AG04449 (cell line): ENCODE measurements at places on chromosomes 7 and 10.

- DNase-seq = no peak
Measured at GRCh38 chr7:102426268-102427018, 6.9 kb upstream of the ORAI2 start.

DNA sequence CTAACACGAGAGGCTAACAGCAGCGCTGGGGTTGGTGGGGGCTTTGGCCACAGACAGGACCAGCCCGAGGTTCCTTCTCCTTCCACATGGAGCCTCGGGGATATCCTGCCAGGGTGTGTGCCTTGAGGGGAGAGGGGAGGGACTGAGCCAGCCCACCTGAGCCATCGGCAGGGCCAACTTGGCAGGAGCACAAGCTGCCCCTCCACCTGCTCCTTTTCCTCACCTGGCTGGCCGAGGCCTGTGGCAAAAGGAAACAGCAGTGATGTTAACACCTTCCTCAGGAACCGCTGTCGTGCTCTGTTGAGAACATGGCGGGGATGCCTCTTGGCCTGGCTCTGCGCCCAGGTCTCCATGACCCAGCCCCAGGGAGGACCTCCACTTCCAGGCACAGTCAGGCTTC, 255.1 kb upstream of the PPP2R2D start:
- no peak for DNase-seq

DNA sequence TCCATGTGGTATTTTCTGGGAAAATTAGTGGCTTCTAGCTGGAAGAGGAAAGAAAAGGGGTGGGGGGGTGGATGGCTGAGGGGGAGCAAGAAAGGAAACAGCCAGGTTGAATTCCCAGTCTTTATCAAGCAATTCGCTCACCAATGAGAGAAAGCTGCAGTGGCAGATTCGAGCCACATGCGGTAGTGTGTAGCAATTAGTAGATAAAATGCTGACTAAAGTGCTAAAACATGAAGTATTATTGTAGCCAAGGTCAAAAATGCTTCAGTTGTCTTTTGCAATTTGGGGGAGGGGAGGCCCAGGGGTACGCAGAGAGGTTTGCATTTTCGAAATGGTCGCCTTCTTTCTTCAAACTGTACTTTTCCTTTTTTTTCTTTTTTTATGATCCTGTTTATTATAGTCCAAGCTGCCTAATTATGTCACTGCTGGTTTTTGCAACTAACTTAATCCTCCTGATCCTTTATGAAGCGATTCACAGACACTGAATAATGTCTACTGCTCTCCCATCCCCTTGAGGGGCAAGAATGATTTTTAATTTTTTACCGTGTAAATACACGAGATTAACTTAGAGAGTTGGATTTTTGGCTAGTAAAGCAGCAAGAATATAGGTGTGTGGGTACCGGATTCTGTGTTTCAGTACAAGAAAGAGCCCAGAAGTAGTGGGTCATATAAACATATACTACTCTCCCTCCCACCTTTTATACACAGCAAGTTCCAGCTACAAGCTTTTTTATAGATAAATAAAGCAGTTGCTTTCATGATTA, 3.6 kb upstream of the ARID5B start:
- DNase-seq = no peak

- no peak for DNase-seq
Measured at GRCh38 chr10:6659451-6659850, 79.4 kb upstream of the PRKCQ start.

DNA sequence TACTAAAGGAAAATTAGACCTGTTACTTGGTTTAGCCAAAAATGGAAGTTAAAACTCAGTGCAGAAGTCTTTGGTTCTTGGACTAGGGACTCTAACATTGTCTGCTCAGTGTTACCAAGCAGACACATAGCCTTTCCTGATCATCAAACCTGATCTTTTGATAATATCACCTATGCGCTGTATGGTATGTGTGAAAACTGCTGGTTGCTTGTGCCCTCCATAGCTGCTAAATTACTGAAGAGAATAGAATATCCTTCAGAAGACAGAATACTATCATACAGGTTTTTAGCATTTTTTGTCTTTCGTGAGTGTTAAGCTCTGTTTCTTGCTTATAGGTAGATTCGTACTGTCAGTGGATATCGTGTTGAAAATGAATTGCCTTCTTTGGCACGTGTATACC, 68.7 kb downstream of the ST7 start:
- no peak for DNase-seq

- DNase-seq = no peak
Measured at GRCh38 chr7:86788948-86789347, 145.2 kb downstream of the GRM3 start.

- DNase-seq = no peak
Measured at GRCh38 chr7:83337050-83337449, 174.4 kb upstream of the PCLO start.
